ENCODE measurements at places on chromosomes 3 and 15.

DNA sequence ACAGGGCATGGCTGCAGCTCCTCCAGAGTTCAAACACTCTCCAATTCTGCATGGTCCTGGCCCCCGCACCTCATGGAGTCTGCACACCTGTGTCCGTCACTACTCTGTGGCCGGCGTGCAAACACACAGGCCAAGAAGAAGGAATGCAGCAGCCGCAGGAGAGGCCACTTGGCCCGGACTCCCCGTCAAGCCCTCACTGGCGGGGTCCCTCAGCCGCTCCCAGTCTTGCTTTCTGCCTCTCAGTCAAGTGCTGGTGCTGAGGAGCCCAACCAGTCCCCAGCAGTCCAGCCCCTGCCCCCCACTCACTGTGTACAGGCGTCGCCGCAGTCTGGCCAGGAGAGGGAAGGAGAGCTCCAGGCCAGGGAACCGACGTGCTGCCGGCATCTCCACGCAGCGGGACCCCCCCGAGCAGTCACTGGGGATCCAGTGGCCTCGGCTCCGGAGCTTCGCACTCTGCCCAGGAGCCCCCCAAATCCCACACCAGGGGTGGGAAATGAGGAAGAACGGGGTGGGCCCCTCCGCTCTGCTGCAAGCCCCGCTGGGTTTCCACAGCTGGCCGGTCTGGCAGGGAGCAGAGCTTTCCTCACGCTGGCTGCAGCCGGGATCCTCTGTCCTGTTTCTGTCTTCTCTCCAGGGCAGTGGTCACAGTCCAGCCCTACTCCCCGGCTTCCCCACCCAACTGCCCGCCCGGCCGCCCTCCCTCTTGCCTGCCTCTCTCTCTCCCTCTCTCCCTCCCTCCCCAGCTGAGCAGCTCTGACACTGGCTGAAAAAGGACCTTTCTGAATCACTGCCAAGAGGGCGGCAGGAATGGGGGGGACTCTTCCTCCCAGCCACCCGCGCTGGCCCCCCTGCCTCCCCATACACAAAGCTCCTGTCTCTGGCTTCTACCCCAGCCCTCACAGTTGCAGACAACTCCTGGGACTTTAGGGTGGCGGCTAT is 16.0 kb downstream of the TNK2 start:
- no peak for DNase-seq

DNA sequence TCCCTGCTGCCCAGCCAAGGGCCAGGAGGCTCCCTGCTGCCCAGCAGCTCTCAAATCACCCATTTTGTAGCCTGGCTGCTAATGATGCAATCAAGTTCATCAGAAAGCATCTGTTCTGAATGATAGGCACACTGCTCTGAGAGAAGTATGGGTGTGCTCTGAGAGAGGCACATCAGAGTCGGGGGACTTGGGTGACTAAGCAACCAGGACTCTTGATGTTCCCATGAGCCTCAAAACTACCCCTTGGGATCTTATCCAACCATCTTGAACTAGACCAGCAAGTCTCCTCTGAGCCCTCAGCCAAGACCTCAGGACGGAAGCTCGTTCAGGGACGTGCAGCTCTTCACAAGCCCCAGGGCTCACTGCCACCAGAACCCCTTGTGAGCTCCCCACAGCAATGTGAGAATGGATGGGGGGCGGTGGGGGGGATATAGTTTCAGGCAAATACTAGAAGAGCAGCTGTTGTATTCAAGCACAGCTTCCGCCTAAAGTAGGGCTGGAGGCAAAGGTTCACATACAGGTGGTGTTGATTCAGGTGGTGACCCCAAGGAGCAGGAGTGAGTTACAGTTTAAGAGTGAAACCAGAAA is 52.2 kb upstream of the HES1 start:
- DNase-seq = no peak

GRCh38 chr3:100838157-100838556 is 128.9 kb downstream of the TFG start:
- DNase-seq = no peak

GRCh38 chr15:62953021-62953420 is 89.5 kb upstream of the TPM1 start:
- DNase-seq = no peak

GRCh38 chr3:12959838-12960378 is 113.3 kb downstream of the IQSEC1 start:
- no peak for DNase-seq

DNA sequence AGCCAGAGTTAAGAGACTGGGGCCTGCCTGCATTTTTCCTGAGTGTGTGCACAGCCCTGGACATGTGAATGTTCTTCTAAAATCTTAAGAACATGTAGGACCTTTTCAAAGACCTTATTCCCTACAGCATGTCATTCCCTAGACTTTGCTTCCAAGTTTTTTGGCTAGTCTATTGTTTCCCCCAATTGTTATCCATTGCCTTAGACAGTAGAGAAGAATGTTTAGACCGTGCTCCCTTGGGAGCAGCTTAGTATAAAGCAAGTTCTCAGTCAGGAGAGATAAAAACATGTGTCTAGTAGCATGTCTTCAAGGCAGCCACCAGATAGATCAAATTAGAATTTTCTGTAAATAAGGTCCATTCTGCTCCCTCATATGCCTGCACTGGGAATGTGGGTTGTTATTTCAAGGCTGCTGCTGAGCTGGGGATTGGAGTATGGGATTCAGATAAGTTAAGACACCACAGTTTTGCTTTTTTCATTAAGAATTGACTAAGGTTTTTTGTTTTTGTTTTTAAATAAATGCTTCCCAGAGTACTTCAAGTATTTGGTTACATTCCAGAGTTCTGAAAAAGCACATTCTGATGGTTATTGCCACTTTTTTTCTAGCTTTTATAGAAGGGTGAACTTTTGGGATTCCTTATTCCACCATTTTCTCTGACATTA is 246.7 kb downstream of the RORA start:
- no peak for DNase-seq

Measured in activated CD8-positive, alpha-beta T cell treated with anti-CD3 and anti-CD28 coated beads, Interleukin-2, amount 10 ng/mL, durations not matched to agents 7 days and 5 days (primary cell).